ENCODE measurements at places on chromosomes 16 and 17.

- no peak for DNase-seq
Measured at GRCh38 chr16:87970186-87970585, 19.0 kb downstream of the BANP start.

DNA sequence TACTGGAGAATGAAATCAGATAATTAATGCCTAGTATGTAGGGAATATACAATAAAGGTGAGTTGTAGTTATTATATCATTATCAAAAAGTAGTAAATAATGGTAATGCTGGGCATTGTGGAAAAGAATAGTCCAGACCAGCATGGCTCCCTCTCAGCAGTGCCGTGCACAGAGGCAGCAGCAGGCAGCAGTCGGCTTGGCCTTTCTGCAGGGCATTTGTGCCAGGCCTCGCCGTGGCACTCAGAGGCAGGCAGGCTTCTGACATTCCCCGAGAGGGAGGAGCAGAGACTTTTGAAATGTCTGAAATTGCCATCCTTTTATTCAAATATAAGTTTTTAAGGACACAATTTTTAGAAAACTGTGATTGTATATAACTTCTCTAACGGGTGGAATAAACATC lies 15.0 kb downstream of the KIAA0513 start:
- no peak for DNase-seq

DNA sequence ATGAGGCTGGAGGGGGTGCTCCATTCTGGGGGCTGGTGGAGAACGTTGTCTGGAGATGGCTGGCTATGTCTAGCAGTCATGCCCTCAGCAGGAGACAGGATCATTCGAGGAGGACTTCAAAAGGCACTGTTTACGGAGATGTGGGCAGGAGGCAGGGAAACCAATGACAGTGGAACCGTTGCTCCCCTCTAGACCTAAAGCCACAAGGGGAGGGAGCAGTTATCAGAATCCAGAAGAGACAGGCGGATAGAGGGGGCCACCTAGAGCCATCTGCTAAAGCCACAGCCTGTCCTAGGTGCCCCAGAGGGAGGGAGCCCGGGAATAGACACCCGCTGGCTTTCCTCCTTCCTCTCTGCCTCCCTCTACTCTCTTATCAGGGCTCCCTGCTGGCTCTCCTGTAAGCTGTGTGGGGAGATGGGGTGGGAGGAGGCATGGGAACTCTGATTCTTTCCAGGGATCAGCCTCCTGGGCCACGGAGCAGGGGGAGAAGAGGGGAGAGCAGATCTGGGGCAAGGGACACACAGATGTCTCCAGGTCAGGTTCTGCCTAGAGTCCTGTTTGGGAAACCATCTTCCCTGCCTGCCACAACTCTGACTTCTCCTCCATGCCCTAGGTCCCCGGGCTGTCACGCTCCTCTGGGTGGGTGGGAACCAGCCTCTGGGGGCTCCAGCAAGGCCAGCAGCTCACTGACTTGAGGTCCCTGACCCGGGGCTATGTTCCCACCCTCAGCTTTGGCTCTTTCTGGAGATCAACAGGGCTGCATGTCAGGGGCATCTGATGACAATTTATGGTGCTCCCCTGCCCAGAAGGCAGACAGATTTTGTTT lies 42.3 kb downstream of the IRX3 start:
- DNase-seq, result no peak

DNA sequence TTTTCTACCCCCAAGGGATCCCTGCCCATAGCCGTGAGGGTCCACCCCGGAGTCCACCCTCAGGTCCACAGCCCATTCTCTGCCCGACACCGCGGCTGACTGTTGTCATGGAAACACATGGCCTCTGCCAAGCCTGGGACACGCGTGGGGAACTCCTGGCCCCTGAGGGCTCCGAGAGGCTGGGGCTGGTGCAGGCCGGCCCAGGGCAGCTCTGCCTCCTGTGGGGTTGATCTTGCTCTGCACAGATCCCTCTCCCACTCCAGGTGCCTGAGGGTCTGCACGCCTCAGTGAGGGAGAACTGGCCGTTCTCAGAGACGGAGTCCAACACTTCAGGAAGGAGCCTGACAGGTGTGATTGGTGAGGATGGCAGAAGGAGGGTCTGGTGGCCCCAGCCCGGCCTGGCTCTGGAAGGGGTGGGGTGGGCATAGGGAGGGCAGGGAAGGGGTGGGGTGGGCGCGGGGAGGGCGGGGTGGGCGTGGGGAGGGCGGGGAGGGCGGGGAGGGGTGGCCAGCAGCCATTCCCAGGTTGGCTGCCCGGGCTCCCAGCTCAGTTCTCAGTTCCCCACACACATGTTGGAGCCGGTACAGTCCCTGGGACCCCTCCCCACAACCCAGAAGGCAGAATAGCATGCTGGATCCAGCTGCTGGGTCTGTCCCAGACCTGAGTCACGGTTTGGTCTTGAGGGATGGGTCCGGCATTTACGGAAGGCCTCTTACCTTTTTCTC lies 6.4 kb downstream of the MRPL28 start:
- no peak for DNase-seq

DNA sequence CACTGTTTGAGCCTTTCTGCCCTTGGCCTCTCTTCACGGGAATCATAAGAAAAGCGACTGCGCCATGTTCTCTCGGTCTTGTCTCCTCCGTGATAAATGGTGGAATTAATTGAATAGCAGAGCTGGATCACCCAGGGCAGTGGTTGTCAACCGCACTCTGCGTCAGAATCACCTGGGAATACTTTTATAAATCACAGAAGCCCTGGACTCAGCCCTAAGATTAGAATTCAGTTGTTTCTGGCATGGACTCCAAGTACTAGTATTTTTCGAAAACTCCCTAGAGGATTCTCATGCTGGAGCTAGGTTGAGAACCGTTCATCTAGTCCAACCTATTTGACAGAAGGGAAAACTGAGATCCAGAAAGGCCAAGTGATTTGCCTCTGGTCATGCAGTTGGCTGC lies 64.1 kb downstream of the SPACA3 start:
- no peak for DNase-seq

DNA sequence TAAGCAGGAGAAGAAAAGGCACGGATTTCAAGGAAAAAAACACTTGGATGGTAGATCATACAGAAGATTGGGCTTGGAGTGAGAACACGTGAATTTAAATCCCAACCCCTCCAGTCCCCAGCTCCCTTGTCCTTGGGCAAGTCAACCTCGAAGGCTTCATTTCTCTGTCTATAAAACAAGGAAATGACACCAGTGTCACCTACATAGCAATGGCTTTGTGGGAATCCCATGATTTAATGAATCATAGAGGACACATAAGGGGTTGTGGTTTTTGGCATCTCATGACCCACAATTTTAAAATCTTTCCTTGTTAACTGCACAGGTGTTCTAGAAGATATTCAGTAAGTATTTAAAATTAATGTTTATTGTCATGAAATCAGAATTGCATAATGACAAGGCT lies 8.2 kb upstream of the CCL2 start:
- no peak for DNase-seq

DNA sequence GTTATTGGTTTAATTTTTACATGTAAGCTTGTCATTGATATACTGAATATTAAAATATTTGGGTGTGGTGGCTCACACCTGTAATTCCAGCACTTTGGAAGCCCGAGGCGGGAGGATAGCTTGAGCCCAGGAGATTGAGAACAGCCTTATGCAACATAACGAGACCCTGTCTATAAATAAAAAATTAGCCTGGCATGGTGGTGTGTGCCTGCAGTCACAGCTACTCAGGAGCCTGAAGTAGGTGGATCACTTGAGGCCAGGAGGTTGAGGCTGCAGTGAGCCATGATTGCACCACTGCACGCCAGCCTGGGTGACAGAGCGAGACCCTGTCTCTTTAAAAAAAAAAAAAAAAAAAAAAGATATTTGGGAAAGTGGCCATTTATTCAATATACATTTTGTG lies 32.3 kb downstream of the NFAT5 start:
- DNase-seq, result no peak

- DNase-seq, result no peak
Measured at GRCh38 chr17:82097919-82098168, 192 bp downstream of the FASN start.

- no peak for DNase-seq
Measured at GRCh38 chr16:81755915-81756614, 23.0 kb upstream of the PLCG2 start.

- peak; percentile 26 for DNase-seq
Measured at GRCh38 chr16:81005610-81006161, 999 bp downstream of the CMC2 start.

- DNase-seq, result no peak
Measured at GRCh38 chr16:23424292-23424958, 28.6 kb downstream of the COG7 start.

- no peak for DNase-seq
Measured at GRCh38 chr17:31093866-31094599, 744 bp upstream of the NF1 start.

- DNase-seq, result no peak
Measured at GRCh38 chr17:28291780-28292330, 27.1 kb upstream of the TMEM97 start.

- DNase-seq, result no peak
Measured at GRCh38 chr17:44466339-44466738, 36.9 kb downstream of the GPATCH8 start.

DNA sequence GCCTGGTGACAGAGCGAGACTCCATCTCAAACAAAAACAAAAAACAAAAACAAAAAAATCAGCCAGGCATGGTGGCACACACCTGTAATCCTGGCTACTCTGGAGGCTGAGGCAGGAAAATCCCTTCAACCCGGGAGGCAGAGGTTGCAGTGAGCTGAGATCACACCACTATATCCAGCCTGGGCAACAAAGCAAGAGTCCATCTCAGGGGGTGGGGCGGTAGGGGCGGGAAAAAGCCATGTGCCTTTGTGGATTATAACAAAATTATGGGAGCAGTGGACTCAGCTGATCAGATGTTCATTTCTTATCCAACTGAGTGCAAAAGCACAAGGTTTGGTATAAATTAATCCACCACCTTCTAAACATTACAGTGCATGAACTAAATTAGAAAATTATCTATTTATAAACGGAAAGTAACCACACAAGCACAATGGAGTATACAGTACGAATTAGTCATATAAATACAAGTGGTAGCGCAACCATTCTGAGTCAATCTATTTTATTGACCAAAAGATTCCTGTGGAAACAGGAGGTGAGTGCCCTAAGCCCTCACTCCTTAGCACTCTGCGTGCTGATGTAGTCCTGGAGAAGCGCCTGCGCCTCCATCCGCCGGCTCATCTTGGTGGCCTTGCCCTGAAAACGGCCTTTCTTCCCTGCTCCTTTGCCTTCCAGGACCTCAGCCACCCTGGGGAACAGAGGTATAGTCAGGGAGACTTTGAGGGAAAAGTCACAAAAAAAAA lies 14.0 kb downstream of the AARSD1 start:
- DNase-seq, result no peak

GRCh38 chr17:82051776-82052637 lies at the start of the genes GPS1 and RFNG:
GPS1 (plus strand) TSS chr17:82051898; CDS start chr17:82051932, 34 bp downstream.
RFNG (minus strand) TSS chr17:82051811; CDS start chr17:82051766, 45 bp downstream.
- DNase-seq, result peak; percentile 90

- no peak for DNase-seq
Measured at GRCh38 chr16:27706866-27707685, 157.1 kb downstream of the KATNIP start.

DNA sequence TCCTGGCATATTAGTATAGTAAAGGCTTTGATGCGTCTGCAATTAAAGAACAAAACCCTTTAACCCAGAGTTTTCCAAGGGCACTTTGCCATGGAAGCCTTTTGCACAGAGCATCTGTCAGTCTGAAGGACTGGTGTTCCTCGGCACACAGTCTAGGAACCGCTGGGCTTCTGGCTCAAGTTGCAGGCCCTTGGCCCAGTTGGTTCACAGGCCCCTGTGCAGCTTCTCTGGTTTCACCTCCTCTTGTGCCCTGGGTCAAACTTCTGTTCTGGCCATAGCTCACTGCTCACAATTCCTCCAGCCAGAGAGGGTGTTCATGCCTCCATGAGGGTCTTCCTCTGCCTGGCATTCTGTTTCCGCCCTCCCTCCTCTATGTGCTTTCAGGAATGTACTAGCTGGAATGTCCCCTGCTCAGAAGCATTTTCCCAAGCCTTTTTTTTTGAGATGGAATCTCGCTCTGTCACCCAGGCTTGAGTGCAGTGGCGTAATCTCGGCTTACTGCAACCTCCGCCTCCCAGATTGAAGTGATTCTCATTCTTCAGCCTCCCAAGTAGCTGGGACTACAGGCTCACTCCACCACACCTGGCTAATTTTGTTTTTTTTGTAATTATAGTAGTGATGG lies 34.5 kb upstream of the TEX2 start:
- no peak for DNase-seq
